ENCODE measurements at places on chromosomes 3 and 15.

- DNase-seq = no peak
Measured at GRCh38 chr15:64090527-64090926, 3.1 kb downstream of the CIAO2A start.

- no peak for DNase-seq
Measured at GRCh38 chr3:125375950-125376679, 990 bp upstream of the ZNF148 start.

GRCh38 chr15:100032358-100033085 is 299.3 kb upstream of the LYSMD4 start:
- no peak for DNase-seq

DNA sequence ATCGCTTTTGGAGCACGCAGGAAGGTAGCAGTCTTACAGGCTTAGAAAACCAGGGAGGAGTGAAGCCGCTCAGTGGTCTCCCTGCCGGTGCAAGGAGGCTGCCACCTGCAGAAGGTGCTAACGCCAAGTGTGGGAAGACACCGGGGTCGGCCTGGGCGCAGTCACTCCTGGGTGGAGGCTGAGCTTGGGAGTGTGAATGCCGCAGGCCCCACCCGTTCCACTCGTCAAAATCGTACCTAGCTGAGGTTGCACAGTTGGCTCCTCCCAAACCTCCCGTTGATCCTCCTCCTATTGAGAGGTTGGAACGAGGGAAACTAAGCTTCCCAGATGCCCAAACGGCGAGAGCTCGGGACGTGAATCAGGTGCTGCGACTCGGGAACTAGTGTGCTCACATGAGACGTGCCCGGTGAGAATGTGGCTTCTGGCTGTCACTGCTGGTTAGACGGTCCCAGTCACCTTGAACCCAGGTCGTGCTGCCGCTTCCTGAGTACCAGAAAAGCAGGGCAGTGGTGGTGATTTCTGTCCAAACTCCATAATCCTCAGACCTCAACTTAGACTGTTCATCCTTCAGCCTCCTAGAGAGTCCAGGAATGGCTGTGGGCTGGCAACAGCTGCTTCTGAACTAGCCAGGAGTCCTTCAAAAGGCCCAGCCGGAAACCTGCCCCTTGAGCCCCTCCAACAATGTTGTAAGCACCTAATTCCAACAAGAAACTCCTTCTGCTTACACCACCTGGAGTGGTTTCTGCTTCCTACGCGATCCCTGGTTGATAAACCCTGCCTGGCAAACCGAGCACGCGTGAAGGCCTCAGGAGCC is 156.0 kb downstream of the XXYLT1 start:
- no peak for DNase-seq

DNA sequence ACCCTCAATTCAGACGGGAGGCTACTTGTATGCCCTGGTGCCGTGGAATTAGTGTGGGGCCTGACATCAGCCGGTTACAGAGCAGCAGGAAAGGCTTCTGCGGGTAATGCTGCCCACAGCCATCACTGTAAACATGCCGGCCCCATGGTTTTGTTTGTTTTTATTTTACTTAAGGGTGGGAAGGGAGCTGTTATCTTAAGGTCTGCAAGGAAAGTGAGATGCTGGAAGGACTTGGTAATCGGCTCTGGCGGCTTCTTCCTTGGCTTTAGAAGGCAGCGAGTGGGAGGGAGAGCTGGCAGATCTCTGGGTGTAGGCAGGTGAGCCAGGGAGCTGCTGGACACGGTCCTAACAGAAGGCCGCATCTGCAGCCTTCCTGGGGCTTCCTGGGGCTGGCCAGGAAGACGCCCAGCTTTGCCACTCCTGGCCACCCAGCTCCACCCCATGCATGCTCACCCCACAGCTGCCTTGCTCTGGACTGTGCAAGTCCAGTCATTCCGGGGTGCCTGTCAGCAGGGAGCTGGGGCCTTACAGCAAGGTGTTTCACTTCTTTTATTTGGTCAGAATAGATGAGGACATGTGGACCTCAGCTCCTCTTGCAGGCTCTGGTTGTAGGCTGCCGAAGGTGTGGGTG is 54.1 kb upstream of the FURIN start:
- no peak for DNase-seq

GRCh38 chr15:23447107-23447500 is at the start of gene GOLGA6L2:
Gene GOLGA6L2 (minus strand): TSS chr15:23447243. CDS start chr15:23447181, 62 bp downstream.
- DNase-seq = no peak

- no peak for DNase-seq
Measured at GRCh38 chr3:25887907-25888306, 98.0 kb downstream of the OXSM start.

DNA sequence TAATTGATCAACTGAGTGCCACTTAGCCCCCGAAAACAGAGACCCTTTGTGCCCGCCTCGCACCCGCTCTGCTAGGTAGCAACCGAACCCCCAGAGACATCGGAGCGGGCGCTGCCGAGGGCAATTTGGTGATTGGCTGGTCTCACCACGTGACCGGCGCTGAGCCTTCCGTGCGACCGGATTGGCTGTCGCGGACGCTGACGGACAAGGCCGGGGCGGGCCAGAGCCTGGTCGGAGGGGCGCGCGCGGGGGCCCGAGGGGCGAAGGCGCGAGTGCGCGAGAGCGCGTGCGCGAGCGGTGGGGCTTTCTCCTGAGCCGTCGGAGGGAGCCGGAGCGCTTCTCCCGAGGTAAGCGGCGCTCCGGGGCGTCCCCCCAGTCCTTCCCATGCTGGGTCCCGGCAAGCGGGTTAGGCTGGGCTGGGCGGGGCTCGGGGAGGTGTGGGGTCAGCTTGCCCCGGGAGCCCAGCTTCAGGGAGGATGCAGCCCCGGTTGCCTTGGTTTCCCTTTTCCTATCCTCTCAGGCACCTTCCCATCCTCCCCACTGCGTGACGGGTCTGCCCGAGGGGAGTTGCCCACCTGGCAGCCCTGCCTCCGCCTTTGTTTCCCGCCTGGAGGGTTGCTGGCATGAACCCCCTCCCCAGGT is at the start of gene TMEM108:
TSS of gene TMEM108 (plus strand) at position 303 of the 642 bp plus-strand sequence.
- no peak for DNase-seq

Data from AG09319 (cell line).